ENCODE measurements at places on chromosomes 5 and 9.
A peak's percentile ranks its signal among the peaks of the same experiment; 100 is the strongest.

DNA sequence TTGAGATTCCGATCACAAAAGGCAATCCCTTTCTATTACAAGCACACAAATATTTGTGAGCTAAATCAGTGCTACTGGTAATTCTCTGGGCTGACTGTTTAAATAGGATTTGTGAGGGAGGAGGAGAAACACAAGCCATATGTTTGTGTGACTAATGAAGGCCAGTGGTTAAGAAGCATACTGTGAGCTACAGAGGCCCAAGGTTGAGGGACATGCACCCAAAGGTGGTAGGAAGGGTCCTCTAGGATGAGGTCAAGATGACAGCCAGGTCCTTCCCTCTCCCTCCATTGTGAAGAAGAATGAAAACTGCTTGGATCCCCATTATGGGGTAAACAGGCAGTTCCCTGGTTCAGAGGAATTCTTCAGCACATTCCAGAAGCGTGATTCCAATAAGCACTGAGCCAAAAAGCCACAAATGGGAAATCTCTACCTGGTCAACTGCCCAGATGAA lies 83.9 kb downstream of the SPOCK1 start:
- DNase-seq, result no peak

GRCh38 chr5:13408616-13409015 lies 535.9 kb downstream of the DNAH5 start:
- DNase-seq, result no peak

GRCh38 chr5:170275376-170275994 lies 22.1 kb downstream of the LCP2 start:
- no peak for DNase-seq

GRCh38 chr9:97510797-97511654 lies 9.6 kb downstream of the TMOD1 start:
- peak; percentile 70 for DNase-seq

- DNase-seq, result no peak
These were observed 388.0 kb downstream of the TMEM232 start for GRCh38 chr5:110338341-110339083.

DNA sequence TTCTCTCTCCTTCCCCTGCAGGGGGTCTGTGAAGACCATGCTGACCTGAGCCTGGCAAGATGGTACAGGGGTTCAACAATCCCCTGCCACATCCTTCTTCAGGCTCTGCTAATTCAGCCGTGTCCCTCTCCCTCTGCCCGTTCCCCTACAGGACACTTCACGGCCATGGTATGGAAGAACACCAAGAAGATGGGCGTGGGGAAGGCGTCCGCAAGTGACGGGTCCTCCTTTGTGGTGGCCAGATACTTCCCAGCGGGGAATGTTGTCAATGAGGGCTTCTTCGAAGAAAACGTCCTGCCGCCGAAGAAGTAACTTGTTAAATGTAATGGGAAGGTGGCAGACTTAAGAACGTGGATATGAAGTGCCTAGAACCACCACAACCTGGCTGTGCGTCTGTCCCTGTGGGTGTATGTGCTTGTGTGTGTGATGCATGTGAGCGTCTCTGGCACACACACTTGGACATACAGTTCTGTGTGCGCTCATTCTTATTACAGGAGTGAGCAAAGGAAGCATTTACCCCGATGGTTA lies 6.9 kb upstream of the CCIN start:
- no peak for DNase-seq

DNA sequence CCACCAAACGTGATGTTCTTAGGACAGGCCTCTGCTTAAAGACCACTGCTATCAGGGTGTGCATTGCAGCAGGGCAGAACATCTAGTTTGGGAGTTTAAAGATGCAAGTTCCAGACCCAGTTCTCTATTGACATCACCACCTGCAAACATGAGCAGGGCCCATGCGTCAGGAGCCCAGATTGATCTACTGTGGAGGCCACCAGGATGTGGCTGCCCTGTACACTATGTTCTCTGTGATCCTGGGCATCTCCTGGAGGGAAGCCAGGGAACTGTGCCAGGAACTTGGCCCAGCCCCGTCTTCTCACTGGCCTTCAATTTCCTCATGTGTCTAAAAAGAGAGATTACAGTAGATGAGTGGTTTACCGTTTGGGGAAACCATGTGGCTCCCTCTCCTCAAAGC lies 87.1 kb downstream of the PDE6A start:
- DNase-seq, result no peak

DNA sequence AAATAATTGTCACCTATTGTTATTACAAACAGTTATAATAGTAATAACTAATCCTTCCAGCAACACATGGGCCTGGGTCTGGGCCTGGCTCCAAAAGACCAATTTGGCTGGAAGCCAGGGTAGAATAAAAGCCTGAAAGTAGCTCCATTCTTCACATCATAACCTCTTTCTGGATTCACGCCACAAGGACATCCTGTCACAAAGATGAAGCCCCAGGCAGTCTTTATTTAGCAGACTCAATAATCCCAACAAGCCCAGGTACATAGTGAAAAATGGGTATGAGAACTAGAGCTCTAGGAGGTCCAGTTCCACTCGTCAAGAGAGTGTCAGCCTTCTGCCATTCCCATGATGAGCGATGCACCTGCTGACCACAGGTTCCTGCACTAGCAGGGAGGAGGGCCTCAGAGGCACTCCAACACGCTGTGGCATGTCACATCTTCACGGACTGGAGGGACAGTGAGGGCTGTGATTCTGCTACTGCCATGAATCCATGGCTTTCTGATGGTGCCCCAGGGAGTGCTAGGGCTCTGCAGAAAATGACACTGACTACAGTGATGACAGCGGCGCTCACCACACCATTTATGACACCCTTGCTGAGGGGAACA lies 124.9 kb downstream of the SPOCK1 start:
- no peak for DNase-seq

- DNase-seq, result no peak
These were observed 48.9 kb downstream of the DYNC2I2 start for GRCh38 chr9:128607642-128608350.

DNA sequence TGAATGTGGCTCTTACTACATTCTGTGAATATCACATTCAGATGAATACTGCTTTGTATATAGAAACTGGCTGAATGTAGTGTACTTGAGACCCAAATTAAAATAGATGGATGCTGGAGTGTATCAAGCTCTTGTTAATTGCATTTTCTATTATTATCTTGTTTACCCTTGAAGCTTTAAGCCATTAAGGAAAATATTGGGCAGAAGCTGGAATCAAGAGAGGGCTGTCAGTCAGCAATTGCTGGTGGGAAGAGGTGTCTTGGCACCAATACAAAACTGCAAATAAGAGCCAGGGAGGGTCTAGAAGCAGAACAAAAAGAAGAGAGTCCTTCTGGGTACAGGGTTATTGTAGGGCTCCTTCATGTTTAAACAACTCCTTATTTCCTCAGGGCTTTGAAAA lies 38.8 kb downstream of the MUSK start:
- no peak for DNase-seq

DNA sequence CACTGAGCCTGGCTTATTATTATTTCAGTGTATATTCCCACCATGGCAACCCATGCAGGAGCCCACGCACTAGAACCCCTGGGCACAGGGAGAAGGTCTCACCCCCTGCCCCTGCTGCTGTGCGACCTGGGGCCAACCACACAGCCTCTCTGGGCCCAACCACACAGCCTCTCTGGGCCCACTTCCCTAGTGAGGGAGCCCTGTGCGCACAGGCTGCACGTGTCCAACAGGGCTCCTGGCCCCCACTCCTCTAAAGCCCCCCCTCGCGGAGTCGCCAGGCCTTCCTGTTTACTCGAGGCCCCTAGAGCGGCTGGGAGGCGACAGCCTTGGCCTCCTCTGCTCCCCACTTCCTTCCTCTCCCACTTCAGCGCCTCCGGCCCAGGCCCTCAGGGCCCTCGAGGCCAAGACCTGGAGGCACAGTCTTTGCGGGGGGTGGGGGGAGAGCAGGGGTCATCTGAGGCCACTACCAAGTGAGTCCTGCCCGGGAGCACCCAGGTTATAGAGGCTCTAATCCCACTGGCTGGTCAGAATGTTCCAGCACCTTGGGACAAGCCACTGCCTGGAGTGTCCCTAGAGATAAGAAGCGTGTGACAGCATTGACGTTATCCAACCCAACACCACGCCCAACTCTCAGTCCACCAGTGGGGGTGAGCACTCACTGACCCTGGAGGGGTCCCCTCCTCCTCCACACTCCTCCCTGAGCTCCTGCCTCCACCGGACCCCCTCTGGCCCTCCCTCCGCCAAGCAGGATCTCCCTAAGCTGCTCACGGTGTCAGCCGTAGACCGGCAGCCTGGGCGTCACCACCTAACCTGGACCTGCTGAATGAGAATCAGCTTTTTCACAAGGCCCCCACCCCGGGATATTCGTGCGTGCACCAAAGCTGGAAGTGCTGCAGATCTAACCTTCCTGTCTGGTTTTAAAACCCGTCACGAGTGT lies 7.9 kb upstream of the ENG start:
- DNase-seq, result peak; percentile 24

GRCh38 chr5:17206021-17206420 lies 11.4 kb upstream of the BASP1 start:
- no peak for DNase-seq

- DNase-seq, result no peak
These were observed 5.6 kb downstream of the BNC2 start for GRCh38 chr9:16864649-16865434.

DNA sequence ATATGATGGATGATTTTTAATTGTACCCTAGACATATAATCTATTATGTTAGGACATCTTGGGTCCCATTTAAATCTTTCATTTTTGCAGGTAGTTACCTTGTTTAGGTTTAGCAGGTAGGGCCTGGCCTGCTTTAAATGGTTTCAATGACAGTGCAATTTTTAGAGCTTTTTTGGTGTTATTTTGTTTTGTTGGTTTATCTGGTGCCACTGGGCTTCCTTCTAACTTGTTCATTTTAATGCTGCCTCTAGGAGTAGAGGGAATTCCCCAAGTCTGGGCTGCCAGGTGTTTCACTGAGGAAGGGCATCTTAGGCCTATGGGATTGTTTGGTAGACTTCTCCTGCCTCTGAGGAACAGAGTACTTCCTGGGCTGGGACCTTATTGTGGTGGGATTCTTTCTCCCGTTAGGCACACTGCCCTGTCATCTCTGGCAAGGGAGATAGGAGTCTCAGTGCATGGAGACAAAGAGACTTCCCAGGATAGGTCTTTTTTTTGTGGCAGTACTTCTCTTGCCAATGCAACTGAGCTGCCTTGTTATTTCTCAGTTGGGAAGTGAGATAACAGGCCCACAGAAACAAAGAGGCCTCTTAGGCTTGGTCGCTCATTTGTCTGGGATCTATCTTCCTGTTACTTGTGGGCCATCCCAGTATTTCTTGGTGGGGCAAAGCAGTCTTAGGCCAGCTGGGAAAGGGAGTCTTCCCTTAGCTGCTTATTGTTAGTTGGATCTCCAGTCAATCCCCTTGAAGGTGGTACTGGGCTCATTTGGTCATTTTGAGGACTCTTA lies 282.9 kb downstream of the FER start:
- no peak for DNase-seq

GRCh38 chr5:74966141-74967026 lies 86.0 kb downstream of the GCNT4 start:
- DNase-seq, result no peak

DNA sequence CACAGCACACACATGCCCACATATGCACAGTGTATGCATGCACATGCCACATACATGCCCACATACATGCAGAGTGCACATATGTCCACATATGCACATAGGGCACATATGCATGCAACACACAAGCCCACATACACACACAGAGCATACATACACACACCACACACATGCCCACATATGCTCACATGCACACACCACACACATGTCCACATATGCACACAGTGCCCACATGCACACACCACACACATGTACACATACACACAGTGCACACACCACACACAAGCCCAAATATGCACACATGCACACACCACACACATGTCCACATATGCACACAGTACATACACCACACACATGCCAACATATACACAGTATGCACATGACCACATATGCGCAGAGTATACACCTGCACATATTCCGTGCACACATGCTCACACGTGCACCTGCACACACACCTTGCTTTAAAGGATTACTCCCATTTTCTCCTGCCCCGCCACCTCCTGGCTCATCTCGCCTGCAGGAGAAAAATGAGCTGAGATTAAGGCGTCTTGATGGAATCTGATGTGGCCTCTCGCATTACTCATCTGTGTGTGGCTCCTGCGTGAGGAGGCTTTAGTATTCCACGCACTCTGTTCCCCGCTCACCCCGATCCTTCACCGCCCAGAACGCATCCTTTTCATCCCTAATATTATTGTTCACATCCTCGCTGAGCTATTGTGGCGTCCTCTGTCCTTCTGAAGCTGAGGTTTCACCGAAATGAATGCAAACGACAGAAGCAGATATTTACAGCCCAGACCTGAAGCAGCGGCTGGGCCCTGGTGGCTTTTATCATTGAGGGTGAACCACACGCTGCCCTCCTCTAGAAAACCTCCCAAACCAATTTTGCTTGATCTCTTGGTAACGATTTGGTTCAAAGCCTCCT lies 182.7 kb downstream of the OLFM1 start:
- DNase-seq, result no peak

GRCh38 chr9:9949978-9950377 lies 662.8 kb downstream of the PTPRD start:
- no peak for DNase-seq

- DNase-seq, result no peak
These were observed 6.1 kb upstream of the SLC44A1 start for GRCh38 chr9:105238302-105238701.

DNA sequence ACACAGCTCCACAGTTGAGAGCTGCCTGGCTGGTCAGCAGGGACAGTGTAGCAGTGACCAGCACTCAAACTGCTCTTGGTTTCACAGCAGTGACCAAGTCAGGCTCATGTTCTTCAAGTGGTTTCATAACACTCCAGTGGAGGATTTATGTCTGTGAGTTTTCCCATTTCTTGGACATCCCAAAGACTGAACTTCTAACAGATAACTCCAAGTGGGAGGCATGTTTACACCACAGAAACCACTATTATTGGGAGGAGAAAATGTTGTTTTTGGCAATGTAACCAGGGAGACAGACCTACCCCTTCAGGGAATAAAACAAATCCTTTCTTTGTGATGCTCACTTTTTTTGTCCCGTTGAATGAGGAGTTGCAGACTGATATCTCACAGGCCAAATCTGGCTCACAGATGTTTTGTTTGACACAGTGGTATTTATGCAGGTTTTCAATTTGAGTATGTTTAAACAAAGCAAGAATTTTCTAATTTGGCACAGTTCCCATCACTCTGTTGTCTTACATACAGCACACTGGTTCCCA lies 141.5 kb downstream of the RMI1 start:
- DNase-seq, result no peak

- DNase-seq, result peak; percentile 65
These were observed 2.5 kb downstream of the TNPO1 start for GRCh38 chr5:72818866-72819534.

GRCh38 chr5:8188874-8189565 lies 320.1 kb downstream of the MTRR start:
- no peak for DNase-seq
